ENCODE measurements at places on chromosomes 12 and 14.

DNA sequence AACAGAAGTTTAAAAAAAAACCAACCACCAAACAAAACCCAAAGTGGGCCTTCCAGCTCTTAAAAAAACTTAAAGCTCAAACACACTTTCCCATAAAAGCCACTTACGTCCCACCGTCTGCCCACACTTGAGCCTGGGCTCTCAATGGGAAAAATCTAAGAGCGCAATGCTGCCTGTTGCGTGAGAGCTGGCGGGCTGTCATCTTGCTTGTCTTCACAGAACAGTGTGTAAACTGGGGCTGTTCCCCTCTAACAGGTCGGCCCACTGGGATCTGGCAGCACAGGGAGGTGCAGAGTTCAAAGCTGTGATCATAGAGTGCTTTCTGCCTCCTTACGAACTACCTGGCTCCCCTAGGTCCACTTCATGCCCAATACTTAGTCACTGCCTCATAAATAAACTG lies 80.0 kb downstream of the DICER1 start:
- no peak for DNase-seq

- no peak for DNase-seq
Observed at GRCh38 chr12:125076103-125076502, 10.9 kb downstream of the AACS start.

GRCh38 chr12:9773216-9773877 lies 12.6 kb upstream of the CD69 start:
- DNase-seq = no peak

- DNase-seq = no peak
Observed at GRCh38 chr12:91703491-91704283, 442.0 kb downstream of the BTG1 start.

DNA sequence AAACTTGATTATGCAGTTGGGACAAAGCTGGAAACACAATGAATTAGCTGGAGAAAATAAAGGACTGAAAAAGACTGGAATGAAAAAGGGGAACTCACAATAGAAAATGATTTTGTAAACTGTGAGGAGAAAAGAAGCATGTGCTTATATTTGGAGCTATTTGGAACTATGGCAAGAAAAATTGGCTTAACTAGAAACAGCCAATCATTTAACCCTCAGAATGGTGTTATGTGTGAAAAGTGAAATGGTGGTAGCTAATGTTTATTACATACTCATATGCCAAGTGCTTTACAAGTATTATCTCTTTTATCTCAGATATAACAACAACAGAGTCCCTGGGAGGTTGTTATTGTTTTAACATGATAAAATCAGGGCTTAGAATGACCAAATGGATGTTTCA lies 583.1 kb upstream of the SEL1L start:
- no peak for DNase-seq

- DNase-seq = peak; percentile 14
Observed at GRCh38 chr12:93514853-93515252, 47.5 kb downstream of the MRPL42 start.

DNA sequence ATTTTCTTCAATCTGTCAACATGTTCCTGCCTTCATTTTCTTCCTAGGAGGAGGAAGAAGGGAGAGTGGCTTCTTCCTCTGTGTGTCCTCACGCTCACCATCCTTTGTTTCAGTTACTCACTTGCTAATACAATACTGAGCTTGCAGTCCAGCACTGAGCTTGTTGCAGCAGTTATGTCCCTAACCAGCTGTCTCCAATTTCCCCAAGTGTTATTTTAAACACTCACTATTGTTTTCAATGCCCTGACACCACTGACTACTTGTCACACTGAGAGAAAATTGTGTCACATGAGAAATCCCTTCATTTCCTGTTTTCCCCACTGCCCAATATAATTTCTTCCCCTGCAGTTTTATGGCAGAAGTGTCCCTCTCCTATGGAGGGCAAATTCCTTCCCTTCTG lies 53.4 kb downstream of the HSD17B6 start:
- DNase-seq = no peak

- DNase-seq = no peak
Observed at GRCh38 chr14:97283005-97283403, 485.8 kb downstream of the VRK1 start.

- DNase-seq = no peak
Observed at GRCh38 chr14:39229222-39229543, 4.5 kb upstream of the MIA2 start.

- no peak for DNase-seq
Observed at GRCh38 chr12:71276541-71276940, 118.7 kb upstream of the TSPAN8 start.

- no peak for DNase-seq
Observed at GRCh38 chr12:119397540-119397939, 63.0 kb downstream of the CCDC60 start.

All from DMS53 (cell line).